Dorsolateral prefrontal cortex (tissue), 122 donors: ENCODE measurements at places on chromosomes 4 and X.

GRCh38 chr4:41880840-41881831 is 54.1 kb upstream of the TMEM33 start:
- DNase-seq, result no peak

DNA sequence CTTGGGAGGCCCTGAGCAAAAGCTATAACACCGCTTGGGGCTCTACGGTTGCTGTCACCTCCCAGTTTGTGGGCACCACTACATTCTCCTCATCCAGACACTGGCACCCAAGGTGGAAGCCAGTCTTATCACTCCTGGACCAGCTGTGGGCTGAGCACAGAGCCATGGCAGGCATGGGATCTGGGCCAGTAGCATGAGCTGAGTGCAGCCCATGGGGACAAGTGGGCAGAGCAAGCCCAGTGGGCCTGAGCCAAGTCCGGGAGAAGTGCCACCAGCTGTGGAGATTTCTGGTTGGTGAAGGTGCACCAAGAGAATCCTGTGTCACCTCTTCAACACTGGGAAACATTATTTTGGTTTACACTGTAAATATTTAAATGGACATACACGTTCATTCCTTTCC is 1013.0 kb downstream of the TECRL start:
- no peak for DNase-seq

GRCh38 chrX:121802881-121803412 is 755.5 kb downstream of the GLUD2 start:
- no peak for DNase-seq

GRCh38 chr4:78768452-78769180 is 7.5 kb upstream of the BMP2K start:
- DNase-seq, result no peak
